Lower lobe of right lung (tissue), 2 donors: ENCODE measurements at places on chromosomes 4 and X.

DNA sequence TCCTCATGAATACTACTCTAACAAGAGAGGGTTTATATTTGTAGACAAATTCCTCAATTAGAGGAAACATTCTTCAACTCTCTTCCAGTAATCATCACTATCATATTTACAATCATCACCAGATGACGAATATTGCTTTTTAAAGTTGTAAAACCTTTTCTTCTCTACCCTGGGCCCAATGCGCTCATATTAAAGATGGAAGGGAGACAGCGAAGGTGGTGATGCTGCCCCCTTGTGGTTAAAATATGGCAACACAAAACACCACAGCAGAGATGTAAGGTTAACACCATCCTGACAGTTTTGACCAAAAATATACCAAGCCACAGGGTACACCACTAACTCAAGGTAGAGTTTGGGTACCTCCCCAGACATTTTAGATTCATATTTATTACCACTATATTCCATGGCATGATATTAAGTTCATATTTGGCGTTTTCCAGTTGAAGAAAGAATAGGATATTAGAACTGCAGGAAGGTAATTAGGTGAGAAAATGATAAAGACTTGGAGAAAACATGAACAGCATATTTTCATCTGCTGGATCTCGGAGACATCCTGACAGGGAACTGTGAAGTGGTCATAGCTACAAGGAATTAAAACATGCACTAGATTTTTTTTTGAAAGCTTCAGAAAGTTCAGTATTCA, 72.8 kb downstream of the SLC9A7 start:
- no peaks in the 10 kb centered on the region for H3K27me3 ChIP-seq
- no peak overlapping the region for H3K27ac ChIP-seq
- no peak overlapping the region for H3K4me3 ChIP-seq
- no peaks in the 10 kb centered on the region for H3K4me1 ChIP-seq

- no peaks in the 10 kb centered on the region for H3K4me1 ChIP-seq
- no peak for DNase-seq
- H3K36me3 ChIP-seq = no peaks in the 10 kb centered on the region
- H3K4me3 ChIP-seq = no peak overlapping the region
- no peaks in the 10 kb centered on the region for H3K27me3 ChIP-seq
Measured at GRCh38 chrX:18076434-18076833, 144.3 kb downstream of the BEND2 start.

- no peaks in the 10 kb centered on the region for H3K27me3 ChIP-seq
- no peaks in the 10 kb centered on the region for H3K4me1 ChIP-seq
- no peak for DNase-seq
- no peaks in the 10 kb centered on the region for H3K36me3 ChIP-seq
Measured at GRCh38 chrX:55816023-55816422, 98.5 kb downstream of the RRAGB start.

- DNase-seq = no peak
- no peaks in the 10 kb centered on the region for H3K27me3 ChIP-seq
- H3K4me3 ChIP-seq = no peak overlapping the region
- no peak overlapping the region for H3K27ac ChIP-seq
Measured at GRCh38 chr4:75229806-75230570, 284.2 kb downstream of the RCHY1 start.

- no peak overlapping the region for H3K27ac ChIP-seq
- DNase-seq = no peak
- H3K27me3 ChIP-seq = no peaks in the 10 kb centered on the region
- no peak overlapping the region for H3K4me3 ChIP-seq
Measured at GRCh38 chr4:98484031-98484430, 174.4 kb downstream of the TSPAN5 start.

- no peaks in the 10 kb centered on the region for H3K4me1 ChIP-seq
- no peak for DNase-seq
- H3K27ac ChIP-seq = no peak overlapping the region
- H3K36me3 ChIP-seq = no peaks in the 10 kb centered on the region
- H3K27me3 ChIP-seq = no peaks in the 10 kb centered on the region
Measured at GRCh38 chr4:126221282-126221681, 906.5 kb downstream of the FAT4 start.

DNA sequence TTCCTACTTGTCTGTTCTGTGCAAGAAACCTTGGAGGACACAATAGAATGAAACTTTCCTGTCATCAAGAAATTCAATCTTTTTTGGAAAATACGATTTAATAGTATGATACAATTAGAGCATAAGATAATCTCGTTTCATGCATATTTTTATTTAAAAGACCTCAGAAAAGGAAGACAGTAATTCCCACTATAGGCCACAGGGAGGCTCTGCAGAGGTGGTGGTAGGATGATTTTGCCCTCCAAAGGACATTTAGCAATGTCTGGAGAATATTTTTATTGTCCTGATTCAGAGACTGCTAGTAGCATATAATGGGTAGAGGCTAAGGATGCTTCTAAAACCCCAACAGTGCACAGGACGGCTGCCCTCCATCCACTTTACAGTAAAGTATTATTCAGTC, 68.7 kb downstream of the PAK3 start:
- H3K27me3 ChIP-seq = no peaks in the 10 kb centered on the region
- H3K27ac ChIP-seq = no peak overlapping the region
- H3K4me1 ChIP-seq = no peaks in the 10 kb centered on the region

- H3K4me3 ChIP-seq = no peak overlapping the region
- H3K4me1 ChIP-seq = no peaks in the 10 kb centered on the region
- no peaks in the 10 kb centered on the region for H3K36me3 ChIP-seq
- H3K27ac ChIP-seq = no peak overlapping the region
Measured at GRCh38 chr4:66451741-66452140, 781.5 kb upstream of the EPHA5 start.

DNA sequence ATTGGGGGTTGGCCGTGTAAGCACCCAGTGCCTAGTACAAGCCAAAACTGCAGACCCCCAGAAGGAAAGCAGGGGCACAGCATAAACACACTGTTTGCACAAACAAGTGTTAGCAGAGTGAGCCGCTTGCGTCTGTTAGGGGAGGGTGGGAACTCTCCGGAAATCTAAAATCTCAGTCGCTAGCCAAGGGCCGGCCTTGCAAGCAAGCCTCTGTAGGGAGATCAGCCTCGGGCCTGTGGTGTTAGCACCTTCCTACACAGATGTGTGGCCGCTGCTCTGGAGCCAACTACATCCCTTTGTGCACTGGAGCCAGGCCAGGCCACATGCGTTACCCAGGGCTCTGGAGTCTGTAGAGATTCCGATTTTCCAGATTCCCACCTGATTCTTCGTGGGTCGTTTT, 67.1 kb downstream of the GPR143 start:
- H3K27ac ChIP-seq = no peak overlapping the region
- H3K27me3 ChIP-seq = no peaks in the 10 kb centered on the region
- H3K4me3 ChIP-seq = no peak overlapping the region
- DNase-seq = no peak
- H3K36me3 ChIP-seq = no peaks in the 10 kb centered on the region

GRCh38 chr4:2942532-2943363, 20.5 kb downstream of the NOP14 start:
- no peak overlapping the region for H3K4me3 ChIP-seq
- no peaks in the 10 kb centered on the region for H3K4me1 ChIP-seq
- H3K36me3 ChIP-seq = peaks cover 98% of the 10 kb centered on the region
- DNase-seq = peak; percentile 78
- no peaks in the 10 kb centered on the region for H3K27me3 ChIP-seq

DNA sequence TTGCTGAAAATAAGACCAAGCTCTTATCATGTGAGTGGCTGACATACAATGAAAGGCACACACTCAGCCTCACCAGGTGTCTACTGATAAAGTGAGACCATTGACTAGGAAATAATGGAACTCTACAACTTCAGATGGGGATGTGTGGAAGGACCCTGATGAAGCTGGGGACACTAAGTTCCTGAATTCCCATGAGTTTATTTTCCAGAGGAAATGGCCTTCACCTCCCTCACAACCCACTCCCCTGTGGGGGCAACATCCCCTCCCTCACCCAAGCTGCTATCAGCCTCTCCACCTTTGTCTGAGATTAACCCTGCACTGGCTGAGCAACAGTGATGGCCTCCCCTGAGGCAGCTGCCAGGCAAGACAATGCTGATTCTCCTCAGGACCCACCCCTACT, 55.2 kb upstream of the SMARCAD1 start:
- no peaks in the 10 kb centered on the region for H3K36me3 ChIP-seq
- no peak overlapping the region for H3K27ac ChIP-seq
- H3K4me3 ChIP-seq = no peak overlapping the region
- H3K27me3 ChIP-seq = no peaks in the 10 kb centered on the region
- no peaks in the 10 kb centered on the region for H3K4me1 ChIP-seq
- no peak for DNase-seq

- no peak for DNase-seq
- no peaks in the 10 kb centered on the region for H3K36me3 ChIP-seq
- H3K4me3 ChIP-seq = no peak overlapping the region
- no peak overlapping the region for H3K27ac ChIP-seq
Measured at GRCh38 chr4:182293691-182294255, 50.6 kb downstream of the TENM3 start.

DNA sequence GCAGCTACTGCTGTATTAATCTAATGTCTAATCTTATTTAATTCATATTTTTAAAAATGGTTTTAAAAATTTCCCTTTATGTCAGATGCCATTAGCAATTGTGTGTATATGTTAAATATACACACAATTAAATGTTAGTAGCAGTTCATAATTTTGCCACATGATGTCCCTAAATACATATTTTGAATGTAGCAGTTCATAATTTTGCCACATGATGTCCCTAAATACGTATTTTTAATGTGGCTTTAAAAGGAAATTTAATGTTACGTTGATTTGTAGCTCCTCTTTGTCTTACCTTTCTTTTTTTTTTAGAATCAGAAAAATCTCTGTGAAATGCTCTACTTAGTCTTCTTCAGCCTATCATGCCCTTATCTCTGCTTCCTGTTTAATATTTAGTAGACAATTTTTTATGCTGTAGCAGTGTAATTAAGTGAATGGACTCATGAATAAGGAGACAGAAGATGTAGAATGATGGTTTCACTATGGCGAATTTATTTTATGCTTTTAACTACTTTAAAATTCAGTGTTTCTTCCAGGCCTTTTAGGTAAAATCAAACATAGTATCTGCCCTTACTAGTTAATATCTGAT, 26.1 kb downstream of the RBM46 start:
- H3K4me3 ChIP-seq = no peak overlapping the region
- H3K27ac ChIP-seq = no peak overlapping the region
- no peaks in the 10 kb centered on the region for H3K27me3 ChIP-seq
- DNase-seq = no peak
- no peaks in the 10 kb centered on the region for H3K36me3 ChIP-seq
- no peaks in the 10 kb centered on the region for H3K4me1 ChIP-seq

DNA sequence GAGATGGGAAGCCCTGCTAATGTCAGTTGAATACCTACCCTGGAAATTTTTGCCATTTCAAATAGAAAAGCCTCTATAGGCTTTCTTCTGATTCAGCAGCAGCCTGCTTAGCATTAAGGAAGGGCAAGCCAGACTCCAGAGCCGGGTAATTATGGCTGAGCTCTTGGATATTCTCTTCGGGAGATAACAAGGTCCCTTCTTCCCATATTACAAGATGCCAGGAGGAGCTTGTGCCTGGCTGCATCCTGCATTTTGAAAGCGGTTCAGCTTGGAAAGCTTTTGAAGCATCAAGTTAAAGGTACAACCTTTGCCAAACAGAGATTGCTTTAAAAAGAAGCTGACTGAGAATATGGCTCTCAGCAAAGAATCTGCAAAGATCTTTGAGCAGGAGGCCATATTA, 399.6 kb upstream of the RPS6KA3 start:
- no peaks in the 10 kb centered on the region for H3K27me3 ChIP-seq
- no peaks in the 10 kb centered on the region for H3K4me1 ChIP-seq
- H3K4me3 ChIP-seq = no peak overlapping the region
- DNase-seq = no peak

GRCh38 chr4:144499777-144500176, 146.2 kb upstream of the HHIP start:
- DNase-seq = no peak
- no peaks in the 10 kb centered on the region for H3K36me3 ChIP-seq
- no peaks in the 10 kb centered on the region for H3K4me1 ChIP-seq
- H3K27ac ChIP-seq = no peak overlapping the region
